ENCODE measurements at places on chromosomes 7 and 10.

DNA sequence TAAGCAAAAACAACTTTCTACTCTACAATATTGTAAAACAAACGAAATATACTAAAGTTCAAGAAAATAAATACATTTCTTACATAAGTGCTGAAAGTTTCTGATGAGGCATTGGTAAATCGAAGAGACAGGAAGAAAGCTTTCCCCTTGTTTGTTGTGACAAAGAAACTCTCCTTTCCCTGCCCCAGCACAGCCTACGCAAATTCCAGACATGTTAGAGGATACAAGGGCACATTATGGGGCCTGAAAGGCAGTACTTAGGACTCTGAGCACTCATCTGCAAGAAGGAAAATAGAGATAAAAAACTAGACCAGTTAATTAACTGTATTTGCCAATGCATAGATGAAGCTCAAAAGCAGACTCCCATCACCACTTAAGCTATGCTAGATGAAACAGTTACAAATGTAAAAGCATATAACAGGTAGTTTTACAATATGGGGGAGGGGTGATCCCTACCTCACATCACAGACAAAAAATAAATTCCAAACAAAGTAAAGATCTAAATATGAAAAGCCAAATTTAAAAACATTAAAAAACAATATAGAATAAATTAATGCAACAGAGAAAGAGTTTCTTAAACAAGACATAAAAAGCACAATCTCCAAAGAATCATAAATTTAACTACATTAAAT is 21.8 kb downstream of the ARHGAP19 start:
- no peak for DNase-seq

DNA sequence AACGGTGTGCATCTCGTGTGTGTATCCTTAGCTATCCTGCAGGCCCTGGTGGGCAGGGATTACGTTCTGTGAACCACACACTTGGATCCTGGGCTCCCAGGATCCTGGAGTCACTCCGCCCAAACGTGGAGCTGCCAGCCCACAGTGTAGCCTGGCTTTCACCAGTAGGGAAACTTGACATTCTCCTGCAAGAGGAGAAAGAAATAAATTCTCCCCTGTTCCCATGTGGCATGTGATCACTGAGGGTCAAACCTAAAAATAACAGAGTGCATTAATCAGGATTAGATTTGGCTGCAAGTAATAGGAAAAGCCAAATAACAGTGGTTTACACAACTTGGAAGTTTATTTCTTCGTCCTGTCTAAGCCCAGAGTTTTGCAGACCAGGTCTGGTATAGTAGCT is 32.3 kb downstream of the PALD1 start:
- no peak for DNase-seq

GRCh38 chr7:1943326-1943725 is 273.2 kb downstream of the ELFN1 start:
- DNase-seq: no peak

DNA sequence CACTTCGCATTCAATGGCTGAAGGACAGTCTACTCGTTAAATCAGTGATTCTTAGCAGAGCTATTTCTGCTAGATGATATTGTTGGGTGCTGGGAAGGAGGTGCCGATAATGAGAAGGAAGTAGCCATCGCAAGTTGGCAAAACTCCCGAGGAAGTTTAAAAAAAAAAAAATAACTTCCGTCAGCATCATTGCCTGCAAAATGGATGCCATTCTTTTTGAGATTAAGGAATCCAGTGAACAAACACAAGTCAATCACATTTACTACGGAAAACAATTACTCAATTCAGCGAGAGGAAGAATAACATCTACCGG is 74.4 kb upstream of the SFMBT2 start:
- no peak for DNase-seq

- no peak for DNase-seq
Observed at GRCh38 chr7:33591490-33591889, 313.8 kb upstream of the BMPER start.

DNA sequence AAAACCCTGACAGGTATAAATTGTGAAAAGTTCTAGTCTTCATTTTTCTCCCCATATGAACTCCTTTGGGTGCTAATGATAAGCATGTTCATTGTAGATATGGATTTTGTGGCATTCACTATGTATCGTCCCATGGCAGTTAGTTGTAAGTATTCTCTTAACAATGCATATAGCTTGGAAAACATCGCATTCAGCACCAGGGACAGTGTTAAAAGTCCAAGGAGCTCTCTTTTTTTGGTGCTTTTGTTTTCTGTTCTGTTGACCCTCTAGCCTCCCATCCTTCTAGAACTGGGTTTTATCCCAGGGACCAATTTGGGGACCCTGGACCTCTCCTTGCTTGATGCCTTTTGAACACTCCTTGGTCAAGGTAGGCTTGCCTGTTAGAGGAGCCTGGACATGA is 37.7 kb downstream of the INSYN2A start:
- no peak for DNase-seq

DNA sequence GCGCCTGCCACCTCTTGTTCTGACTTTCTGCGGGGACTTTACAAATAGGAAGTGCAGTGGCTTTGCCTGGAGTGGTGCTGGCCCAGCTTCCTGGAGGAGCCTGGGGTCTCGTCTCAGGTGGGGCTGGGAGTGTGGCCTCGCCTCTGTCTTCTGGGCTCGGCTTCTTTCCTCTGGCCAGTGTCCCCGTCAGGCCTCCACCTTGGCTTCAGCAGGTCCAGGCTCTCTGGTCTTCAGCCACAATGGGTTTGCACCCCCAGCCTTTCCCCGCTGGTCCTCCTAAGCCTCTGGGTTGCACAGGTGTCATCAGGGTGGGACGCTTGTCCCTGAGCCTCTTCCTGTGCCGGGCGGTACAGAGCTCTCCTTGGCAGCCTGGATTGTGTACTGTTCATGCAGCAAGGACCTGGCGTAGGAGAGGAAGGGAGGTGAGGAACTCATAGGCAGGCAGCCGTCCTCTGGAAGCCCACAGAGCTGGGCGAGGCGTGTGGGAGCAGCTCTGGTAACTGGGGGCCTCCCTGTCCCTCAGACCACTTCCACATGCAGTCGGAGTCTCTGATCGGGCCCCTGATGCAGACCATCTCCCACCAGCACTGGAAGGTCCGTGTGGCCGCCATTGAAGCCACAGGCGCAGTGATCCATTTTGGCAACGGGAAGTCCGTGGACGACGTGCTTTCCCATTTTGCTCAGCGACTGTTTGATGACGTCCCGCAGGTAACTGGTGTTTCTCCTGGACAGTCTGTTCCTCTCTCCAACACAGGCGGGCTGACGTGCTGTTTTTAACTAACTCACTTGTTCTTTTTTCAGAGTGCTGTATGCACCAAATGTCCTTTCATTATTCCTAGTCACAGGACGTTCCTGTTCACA is 2.3 kb upstream of the PRKAR1B start:
- no peak for DNase-seq

DNA sequence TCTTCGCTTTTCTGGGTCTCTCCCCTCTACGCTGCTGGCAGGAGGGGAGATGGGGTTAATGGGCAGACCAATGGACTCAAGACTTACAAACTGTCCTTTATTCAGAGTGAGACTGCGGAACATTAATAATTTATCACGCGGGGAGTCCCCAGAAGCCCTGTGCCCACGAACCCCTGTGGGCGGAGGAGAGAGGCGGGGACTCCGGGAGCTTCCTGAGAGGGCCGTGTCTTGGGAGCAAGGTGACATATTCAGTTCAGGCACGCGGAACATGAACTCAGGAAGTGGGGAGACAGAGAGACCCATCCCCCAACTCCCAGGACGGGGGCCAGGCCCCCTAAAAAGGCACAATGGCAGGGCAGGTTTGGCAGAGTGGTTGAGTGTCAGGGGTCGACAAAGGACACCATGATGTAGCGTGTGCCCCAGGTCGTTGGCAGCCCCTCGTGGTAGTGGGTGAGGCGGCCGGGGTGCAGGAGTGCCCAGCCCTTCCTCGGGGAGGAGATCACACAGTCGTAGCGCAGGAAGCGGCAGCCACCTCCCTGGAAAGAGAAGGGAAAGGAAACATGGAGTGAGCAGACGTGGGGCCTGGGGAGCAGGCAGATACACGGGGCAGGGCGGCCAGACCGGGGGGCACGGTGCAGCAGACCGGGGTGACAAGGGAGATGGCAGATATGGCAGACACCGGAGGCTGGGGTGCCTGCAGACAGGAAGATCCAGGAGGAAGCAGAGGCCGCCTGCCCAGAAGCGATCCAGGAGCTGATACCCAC is 5.2 kb upstream of the MOGAT3 start:
- DNase-seq: no peak

- DNase-seq: no peak
Observed at GRCh38 chr7:44313016-44313415, 12.4 kb downstream of the CAMK2B start.

- DNase-seq: peak; percentile 89
Observed at GRCh38 chr7:138752518-138753149, 45.2 kb upstream of the TMEM213 start.

DNA sequence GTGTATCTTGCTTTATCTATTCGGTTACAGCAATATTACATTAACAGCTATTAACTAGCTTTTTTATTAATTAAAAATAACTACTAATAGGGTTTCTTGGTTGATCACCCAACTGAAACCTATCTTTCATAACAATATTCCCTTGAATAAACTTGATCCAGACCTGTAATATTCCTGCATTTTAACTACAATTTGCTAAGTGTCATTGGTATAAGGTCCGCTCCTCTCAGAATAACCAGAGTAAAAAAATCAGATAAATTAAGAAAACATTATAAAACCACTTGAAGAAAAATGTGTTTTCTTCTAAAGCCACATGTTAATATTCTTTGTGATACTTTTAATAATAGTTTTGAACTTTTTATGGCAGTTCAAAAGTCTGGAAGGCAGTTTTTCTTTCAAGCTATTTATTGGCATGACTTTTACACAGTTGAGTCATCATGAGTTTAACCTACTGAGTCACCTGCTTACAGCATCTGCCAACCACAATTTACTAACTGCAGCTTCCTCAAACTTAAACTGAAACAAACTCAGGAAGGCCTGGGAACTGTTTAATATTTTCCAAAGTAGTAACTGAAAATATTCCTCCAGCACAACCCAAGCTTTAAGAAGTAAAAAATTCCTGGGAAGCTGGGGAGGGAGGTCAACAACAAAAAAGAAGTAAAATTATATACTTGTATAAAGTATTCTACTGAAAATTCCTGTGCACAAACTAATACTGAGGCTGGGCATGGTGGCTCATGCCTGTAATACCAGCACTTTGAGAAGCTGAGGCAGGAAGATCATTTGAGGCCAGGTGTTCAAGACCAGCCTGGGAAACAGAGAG is 103.2 kb downstream of the NRBF2 start:
- no peak for DNase-seq

DNA sequence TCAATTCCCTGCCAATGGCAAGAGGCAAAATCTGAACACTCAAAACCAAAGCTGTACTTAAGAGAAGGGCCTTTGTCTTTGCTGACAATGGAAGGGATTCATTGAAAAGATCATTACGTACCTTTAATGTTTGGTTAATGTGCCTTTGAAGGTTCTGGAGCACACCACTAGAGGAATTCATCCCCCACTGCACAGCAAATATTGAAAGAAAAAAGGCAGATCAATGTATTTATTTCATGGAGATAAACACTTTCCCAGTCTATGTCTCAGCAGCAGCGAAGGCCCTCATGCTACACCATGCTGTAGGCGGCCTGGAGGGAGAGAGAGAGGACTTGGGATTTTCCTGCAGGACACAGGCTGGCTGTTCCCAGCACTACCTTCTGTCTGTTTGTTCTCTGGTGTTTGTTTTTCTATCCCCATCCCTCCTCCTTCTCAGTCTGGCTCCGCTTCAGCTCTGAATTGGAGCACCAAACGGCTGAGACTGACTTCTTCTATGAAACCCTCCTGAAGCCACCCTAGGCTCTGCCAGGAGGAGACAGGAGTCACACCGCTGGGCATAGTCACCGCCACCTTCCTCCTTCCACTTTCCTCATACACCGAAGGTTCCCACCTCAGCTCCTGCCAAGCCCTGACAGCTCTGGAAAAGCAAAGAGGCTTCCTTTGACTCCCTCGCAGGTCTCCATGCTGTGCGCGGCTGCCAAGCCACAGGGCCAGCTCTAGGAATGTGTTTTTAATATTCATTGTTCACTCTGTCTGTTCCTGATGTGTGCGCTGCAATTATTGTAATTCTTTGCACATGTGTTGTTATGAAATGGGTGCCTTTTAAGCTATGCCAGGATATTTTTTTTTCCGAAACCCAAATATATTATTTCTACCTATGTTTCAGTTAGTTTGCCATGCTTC is 301.5 kb downstream of the FZD1 start:
- no peak for DNase-seq

GRCh38 chr10:95626500-95626899 is 30.0 kb downstream of the ALDH18A1 start:
- DNase-seq: no peak

GRCh38 chr10:36573246-36573645 is 552.2 kb upstream of the ANKRD30A start:
- no peak for DNase-seq

DNA sequence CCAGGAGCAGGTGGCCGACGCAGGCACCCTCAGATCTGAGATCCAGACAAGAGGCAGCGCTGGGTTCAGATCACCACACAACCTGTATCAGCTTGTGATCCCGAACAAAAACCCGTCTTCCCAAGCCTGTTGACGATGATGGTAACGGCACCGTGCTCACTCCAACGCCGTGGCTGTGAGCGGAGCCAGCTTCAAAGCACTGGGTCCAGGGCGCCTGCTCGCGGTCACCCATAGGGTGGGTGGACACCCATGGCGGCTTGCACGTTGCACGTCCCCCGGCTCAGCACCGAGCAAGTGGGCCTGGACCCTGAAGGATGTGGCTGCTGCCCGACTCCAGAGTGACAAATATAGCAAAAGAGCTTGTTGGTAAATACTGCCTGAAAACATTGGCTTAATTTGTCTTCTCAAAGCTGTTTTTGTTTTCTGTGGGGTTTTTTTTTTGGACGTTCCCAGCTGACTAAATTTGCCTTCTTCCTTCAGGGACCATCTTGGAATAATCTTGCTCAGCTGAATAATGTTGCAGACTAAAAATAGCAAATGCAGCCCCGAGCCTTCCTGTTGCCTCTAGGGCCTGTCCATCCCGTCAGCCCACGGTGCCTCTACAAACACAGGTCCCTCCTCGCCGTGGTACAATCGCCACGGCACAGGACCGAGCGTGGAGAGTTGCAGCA is 41.0 kb downstream of the FOXK1 start:
- no peak for DNase-seq

GRCh38 chr10:115903207-115903606 is 369.8 kb downstream of the GFRA1 start:
- DNase-seq: no peak

- no peak for DNase-seq
Observed at GRCh38 chr10:34413214-34413613, 401.9 kb downstream of the PARD3 start.

GRCh38 chr7:1972744-1973143 is 260.0 kb downstream of the MAD1L1 start:
- no peak for DNase-seq

DNA sequence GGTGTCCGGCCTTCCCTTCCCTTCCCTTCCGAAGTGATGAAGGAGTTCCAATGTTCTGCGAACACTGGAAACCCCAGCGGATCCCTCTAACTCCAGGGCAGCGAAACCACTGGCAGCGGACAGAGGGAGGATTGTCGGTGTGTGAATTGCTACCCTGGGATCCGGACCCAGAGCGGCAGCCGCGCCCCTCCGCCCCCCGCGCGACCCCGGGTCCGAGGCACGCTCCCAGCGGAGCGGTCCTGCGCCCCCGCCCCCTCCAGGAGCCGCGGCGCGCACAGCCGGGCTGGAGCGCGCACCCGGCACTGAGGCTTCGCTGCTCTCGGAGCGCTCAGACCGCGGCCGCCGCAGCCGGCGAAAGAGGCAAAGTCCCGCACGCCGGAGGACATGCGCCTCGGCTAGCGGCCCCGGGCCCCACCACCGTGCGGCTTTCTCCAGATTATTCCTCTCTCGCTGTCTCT is at the start of gene PTPRZ1:
Gene PTPRZ1, plus strand, starts transcription at position 331 of the 458 bp plus-strand sequence. CDS start 339 bp downstream, outside the sequence.
- no peak for DNase-seq

GRCh38 chr7:88147341-88147740 is 72.5 kb downstream of the SRI start:
- no peak for DNase-seq

- DNase-seq: no peak
Observed at GRCh38 chr10:114394531-114394930, 9.8 kb downstream of the AFAP1L2 start.

Data from activated T-helper 1 cell treated with Interleukin-2 at 50 U/mL for 16 hours (primary cell).